Activated CD4-positive, CD25-positive, alpha-beta regulatory T cell (primary cell): ENCODE measurements at places on chromosomes 3 and 15.

DNA sequence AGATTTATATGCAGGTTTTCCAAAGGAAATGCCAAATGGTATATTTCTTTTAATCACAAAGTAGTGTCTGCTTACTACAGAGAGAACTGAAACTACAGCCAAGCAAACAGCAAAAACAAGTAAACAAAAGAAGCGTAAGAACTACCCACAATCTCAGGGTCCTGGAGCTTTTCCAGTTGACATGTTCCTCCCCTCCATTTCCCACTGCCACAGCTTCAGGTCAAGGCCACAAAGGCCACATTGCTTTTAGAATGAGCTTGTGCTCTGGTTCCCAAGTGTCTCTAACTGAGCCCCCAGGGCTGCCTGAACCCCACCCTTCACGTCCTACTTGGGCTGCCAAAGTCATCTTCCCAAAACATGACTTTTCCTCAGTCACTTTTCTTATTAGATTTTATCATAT is 24.1 kb downstream of the CTDSPL start:
- no peak for DNase-seq

DNA sequence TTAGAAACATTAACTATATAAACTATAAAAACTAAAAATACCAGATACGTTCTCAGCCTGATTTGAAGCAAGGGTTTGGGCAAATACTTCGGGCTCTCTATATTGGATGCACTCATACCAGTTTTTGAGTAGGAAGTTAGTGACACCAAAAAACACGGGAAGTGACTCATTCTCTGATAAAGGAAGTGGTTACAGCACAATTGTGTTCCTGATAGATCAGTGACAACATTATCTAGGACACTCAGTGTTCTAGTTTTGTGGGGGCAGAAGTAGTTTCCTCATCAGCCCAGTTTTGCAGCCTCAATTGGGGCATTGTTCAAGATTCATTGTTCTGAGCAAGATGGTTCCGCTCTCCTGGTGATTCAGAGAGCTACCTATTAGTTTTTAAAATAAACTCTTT is 469.6 kb upstream of the DPPA4 start:
- no peak for DNase-seq

GRCh38 chr3:129207479-129207878 is 23.8 kb upstream of the CNBP start:
- no peak for DNase-seq

DNA sequence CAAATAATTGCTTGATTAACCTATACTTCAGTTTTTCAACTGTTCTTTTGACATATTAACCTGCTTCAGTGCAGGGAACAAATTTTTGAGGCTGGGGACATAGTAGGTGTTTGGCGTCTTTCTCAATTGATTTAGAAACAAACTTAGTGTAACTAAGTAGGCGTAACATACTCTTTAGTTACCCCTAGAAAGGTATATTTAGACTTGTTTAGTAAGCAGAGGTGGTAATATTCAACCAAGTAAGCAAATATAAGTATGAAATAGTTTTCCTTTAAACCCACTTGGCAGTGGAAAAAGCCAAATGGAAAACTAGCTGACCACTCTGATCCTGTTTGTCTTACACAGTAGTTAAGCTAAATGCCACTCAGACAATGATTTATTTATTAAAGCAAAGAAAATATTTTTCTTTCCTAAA is 113.2 kb downstream of the MBNL1 start:
- DNase-seq = no peak
